ENCODE measurements at places on chromosomes 5 and 9. TPM values are rescaled to one million over a fixed set of nuclear protein-coding genes. Genes with fewer than 3 reads are reported as not detected.

Gene SKIC3
- total RNA-seq, result 72.6 TPM

Gene MBLAC2
- 4.6 TPM for total RNA-seq

Gene UQCRQ
- total RNA-seq, result 197 TPM

Gene SUSD3
- 1.3 TPM for total RNA-seq

Gene PTGS1
- 0.07 TPM for total RNA-seq

Gene CAMK4
- total RNA-seq, result 0.75 TPM

Gene MCIDAS
- not detected for total RNA-seq

Gene FYB1
- not detected for total RNA-seq

Gene SLC46A2
- not detected for total RNA-seq

Gene DIPK1B
- 17.1 TPM for total RNA-seq
